Adrenal gland (tissue), 19 donors: ENCODE measurements at places on chromosomes 3 and 15. TPM values are rescaled to one million over a fixed set of nuclear protein-coding genes. Genes with fewer than 3 reads are reported as not detected.

- DNase-seq, result no peak
Measured at GRCh38 chr15:89164712-89165211, 56.6 kb downstream of the RLBP1 start.

DNA sequence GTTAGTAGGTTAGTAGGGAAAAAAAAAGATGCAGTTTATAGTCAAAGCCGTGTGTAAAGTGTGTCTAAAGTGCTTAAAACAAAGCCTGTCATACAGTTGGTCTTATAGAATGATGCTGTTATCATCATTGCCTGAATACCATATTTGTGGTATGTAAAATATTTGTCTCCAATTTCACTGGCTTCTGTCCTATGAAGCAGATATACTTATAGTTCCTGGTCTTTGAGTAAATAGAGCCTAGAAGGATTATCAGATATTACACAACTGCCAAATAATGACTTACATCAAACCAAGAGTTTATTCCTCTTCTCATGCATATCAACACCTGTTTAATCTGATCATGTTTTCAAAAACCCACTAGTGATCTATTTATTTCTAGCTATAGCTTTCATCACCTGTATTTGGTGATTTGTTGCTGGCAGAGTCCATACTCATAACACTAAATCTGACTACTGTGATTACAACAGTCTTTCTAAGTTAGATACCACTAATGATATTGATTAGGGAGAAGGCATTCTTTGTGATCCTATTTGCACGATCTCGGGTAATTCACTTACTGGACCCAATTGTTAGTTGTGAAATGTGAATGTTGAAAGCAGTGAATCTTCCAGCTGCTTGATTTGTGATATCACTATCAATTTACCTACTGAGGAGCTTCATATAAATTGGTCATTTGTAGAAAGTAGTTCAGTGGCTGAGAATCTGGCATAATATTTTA is 413.7 kb downstream of the LPP start:
- DNase-seq, result no peak

DNA sequence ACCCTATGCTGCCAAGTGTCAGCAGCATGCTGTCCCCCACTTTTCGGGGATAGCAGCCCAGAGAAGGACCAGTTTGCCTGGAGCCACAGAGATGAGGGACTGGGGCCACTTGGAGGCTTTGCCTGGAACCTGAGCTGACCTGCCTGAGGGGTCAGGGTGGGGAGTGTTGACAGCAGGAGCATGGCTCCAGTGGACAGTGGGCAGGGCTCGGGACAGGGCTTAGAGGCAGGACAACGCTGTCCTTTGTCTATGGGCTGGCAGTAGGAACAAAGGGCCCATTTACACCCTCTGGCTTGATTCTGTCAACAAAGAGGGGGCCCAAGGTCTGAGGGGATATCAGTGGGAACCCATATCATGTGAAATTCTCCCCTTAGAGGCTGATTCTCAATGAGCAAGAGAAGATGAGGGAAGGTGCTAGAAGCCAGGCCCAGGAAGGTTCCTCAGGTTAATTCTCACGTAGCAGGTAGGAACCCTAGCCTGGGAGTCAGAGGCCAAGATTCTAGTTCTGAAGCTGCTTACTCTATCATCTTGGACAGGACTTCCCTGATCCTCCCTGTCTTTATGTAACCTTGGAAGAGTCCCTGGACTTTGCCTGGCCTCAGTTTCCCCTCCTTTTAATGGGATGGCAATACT is 29.7 kb upstream of the HHATL start:
- DNase-seq, result no peak

DNA sequence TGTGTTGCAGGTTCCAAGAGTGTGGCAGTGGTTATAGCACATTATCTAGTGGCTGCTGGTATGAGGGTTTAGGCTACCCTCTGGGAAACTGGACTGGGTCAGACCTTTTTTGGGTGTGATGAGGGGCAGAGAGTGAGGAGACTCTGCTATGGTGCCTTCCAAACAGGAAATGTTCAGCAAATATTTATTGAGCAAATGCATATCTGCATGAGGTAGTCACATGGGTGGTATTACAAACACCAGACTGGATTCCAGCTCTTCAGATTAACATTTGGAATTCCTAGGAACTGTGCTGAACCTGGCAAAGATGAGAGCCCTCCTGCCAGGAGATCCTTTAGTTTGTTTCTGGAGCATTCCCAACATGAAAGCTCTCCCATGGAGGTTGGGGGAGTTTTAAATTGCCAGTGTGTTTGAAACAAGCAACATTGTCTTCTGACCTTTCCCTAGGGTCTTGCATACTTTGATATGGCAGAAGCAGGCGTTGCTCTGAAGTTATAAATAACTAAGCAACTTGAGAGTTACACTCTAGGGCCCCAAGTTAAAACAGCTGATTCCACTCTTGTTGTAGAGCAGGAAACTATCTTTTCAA is 341.2 kb upstream of the C2CD4B start:
- no peak for DNase-seq

- peak; percentile 15 for DNase-seq
Measured at GRCh38 chr3:99108508-99108907, 207.0 kb upstream of the DCBLD2 start.

- DNase-seq, result no peak
Measured at GRCh38 chr15:23438816-23439466, 8.1 kb downstream of the GOLGA6L2 start.

DNA sequence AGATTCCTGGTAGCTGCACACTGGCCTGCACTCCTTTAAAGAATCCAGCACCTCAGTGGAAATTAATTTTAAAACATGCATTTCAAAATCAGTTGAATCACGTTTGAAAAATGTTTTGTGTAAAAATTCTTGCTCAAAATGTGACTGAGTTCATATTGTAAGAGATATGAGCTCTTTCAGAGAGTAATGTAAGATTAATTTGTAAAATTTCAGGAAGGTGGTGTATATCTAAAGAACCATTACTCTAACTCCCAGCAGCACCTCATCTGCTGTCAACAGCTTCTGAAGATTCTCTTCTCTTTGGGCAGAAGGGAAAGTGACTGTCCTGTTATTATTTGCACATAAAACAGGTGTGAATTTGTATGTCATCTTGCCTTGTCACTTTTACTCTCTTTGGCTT is 97.5 kb upstream of the PLXNA1 start:
- DNase-seq, result no peak

GRCh38 chr15:27701956-27702355 is 397.2 kb downstream of the OCA2 start:
- DNase-seq, result no peak

SCN5A gene
- 0.35 TPM for total RNA-seq

HACL1 gene
- total RNA-seq, result 13.6 TPM

TSC22D2 gene
- total RNA-seq, result 19.6 TPM

TF gene
- not detected for total RNA-seq

GRCh38 chr3:197546307-197547085 is 9.3 kb downstream of the BDH1 start:
- no peak for DNase-seq

SCG3 gene
- 2.5 TPM for total RNA-seq

DNA sequence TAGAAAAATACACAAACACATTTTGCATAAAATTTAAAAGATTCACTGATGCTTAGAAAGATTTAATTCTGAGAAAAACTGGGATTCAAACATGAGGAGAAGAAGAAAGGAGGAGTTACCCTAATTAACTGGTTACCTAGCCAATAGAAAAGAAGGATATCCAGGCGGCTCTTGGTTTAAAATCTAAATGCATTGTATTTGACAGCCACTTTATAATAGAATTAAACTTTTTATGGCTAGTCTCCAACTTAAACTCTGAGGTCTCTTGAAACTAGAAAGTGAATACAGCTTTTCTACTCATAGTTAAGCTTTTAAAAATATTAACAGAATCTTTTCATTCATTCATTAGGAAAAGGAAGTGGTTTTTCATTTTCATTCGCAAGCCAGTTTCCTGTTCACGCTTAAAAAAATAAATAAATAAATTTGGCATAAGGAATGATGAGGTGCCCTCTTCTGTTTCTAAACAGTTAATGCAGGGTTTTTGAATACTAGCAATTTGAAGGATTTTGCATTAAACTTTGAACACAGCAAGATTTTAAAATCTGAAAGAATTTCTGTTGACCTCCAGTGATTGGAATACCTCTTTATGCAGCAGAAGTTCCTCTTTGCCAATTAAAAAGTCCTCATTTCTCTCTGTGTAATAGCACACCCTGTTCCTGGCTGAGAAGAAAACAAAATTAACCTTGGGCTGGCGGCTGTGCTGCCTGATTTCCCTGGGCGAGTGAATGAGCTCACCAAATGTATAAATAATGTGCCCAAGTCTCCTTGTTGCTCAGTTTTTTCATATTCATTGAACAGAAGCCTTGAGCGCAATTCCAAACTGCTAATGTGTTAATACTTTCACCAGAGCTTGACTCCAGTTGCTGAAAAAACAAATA is 105.1 kb downstream of the ZMAT3 start:
- DNase-seq, result no peak

CP gene
- 7.1 TPM for total RNA-seq

DNA sequence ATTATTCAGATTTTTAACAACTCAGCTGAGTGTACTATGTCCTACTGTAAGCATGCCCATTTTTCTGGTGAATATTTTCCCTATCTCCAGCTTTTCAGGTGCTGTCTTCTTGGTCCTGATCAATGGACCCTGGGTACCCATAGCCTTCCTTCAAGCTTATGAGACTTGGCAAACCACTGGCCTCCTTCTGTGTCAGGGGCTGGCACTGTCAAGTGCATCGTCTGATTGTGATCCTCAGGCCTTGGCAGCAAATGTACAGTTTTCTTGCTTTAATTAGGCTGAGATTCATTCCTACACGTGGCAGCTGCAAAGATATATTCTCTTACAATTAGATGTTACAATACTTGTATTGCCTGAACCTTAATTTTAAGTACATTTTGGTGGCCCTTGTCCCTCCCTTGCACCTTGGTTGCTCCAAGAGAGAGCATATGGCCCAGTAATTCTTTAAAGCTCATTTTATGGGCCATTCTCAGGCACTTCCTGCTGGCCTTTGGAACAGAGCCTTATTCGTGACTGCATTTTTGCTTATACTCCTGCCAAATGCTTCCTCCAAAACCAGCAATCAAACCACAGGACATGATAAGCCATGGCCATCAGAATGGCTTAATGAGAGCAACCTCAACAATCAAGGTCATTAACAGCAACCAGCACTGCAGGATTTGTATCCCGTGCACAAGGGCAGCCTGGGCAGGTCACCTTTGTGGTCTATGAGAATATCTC is 179.9 kb downstream of the CNTN6 start:
- no peak for DNase-seq

DNA sequence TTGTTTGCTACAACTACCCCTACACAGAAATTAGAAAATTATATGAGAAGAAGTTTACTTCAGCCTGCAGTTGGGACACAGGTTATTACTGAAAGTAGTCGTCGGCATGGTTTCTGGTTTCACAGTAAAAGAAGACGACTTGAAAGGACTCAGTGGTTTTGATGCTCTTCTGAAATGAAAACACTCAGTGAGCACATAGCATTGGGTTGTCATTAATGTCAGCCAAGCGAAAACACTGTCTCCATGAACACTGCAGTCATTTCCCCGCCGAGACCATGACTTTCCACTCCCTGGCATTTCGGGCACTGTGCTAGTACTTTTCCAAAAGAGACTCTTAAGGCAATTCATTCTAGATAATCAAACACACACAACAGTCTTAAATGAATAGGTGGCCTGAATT is 69.2 kb upstream of the ICE2 start:
- no peak for DNase-seq

GRCh38 chr15:77634266-77634962 is 1.7 kb upstream of the LINGO1 start:
- peak; percentile 61 for DNase-seq

- no peak for DNase-seq
Measured at GRCh38 chr3:130894986-130895280, 1.0 kb downstream of the ATP2C1 start.

- no peak for DNase-seq
Measured at GRCh38 chr3:95055288-95055687, 992.4 kb downstream of the NSUN3 start.

DNA sequence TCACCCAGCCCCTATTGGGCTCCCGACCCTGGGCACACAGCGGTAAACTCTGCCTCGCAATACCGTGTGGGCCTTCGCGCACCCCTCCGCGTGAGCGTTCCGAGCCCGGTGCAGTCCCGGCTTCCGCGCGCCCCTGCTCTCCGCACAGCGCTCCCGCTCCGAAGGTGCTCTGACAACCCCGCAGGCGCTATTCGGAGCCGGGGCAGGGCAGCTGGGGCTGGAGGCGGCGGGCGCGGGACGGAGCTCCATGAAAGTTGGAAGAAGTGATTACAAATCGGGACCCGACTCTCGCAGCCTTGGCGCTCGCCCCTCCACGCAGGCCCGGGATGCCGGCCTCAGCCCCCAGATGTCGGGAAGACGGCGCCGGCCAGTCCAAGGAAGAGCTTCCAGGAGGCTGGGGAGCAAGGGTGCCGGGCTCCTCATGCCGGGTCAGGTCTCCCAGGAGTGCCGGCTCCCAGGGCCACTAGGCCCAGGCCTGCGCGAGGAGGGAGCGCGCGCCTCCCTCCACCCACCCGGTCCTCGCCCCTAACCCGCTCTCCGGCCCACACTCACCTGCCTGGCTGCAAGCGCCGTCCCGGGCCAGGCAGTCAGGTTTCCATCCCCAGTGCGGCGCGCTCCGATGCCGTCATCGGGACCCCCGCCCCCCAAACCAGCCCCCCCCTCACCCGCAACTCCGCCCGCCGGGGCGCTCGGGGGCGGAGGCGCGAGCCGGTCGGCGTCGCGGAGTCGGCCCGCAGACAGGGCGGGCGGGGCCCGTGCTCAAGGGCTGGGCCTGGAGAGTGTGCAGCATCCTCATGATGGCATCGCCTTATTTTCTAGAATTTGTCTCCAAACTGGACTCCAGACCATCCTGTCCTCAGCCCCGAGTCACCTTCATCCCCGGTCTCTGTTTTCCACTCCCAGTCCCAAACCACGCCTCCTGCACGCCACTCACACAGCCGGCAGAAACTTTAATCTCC is at the start of gene KIF7:
TSS of gene KIF7 (minus strand) at position 621 of the 959 bp plus-strand sequence. CDS start 2,537 bp downstream, outside the sequence.
- DNase-seq, result no peak

DNA sequence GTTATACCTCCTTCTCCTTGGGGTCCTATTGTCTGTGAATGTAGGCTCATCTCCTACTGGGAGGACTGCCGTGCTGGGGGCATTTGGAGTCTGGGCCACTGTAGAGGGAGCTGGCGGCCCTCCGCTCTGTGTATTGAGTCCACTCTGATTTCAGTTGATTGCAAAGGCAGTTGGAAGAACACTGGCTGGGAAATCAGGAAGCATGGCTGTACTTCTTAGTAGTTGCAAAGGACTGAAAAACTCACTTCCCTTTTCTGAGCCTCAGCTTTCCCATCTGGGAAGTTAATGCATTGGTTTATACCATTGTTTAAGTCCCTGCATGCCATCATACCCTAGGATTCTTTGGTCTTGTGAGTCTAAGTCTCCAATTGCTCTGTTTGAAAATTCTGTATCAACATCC is 46.7 kb downstream of the TMED3 start:
- DNase-seq, result no peak

- DNase-seq, result no peak
Measured at GRCh38 chr3:177525987-177526712, 328.9 kb upstream of the TBL1XR1 start.

AADAC gene
- 120 TPM for total RNA-seq
